ENCODE measurements at places on chromosomes 5 and 9. TPM values are rescaled to one million over a fixed set of nuclear protein-coding genes. Genes with fewer than 3 reads are reported as not detected.

GRCh38 chr9:4935001-4935672 lies 49.9 kb upstream of the JAK2 start:
- DNase-seq, result no peak

DNA sequence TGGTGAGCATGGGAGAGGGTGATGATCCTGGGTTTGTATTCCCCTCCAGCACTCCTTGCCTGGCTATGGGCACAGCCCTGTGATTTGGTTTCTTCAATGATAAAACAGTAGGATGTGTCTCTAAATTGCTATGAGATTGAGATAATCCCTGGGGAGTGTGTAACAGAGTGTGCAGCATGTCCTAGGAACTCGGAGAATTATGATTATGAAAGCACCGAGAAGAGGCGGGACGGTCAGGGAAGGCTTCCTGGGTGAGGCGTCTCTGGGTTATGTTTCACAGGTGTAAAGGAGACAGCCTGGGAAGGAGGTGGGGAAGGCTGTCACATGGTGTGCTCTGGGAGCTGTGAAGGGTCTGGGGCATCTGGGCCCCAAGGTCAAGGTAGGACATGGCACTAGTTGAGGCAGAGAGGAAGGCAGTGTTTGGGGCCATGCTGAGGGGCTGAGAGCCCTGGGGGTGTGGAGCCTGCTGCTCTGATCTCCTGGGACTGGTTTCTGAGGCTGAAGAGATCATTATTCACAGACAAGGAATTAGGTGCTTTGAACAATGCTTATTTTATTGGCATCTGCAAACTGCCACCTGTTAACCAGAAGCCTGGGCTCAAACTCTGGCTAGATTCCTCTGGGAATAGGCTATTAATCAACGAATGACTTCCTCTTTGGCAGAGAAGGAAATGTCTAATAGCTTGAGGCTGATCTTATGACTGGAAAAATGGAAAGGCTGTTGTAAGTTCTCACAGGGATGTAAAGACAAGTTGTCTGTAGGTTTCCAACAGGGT lies 73.8 kb upstream of the IL12B start:
- no peak for DNase-seq

GRCh38 chr9:71441266-71441665 lies 319.8 kb upstream of the TRPM3 start:
- no peak for DNase-seq

DNA sequence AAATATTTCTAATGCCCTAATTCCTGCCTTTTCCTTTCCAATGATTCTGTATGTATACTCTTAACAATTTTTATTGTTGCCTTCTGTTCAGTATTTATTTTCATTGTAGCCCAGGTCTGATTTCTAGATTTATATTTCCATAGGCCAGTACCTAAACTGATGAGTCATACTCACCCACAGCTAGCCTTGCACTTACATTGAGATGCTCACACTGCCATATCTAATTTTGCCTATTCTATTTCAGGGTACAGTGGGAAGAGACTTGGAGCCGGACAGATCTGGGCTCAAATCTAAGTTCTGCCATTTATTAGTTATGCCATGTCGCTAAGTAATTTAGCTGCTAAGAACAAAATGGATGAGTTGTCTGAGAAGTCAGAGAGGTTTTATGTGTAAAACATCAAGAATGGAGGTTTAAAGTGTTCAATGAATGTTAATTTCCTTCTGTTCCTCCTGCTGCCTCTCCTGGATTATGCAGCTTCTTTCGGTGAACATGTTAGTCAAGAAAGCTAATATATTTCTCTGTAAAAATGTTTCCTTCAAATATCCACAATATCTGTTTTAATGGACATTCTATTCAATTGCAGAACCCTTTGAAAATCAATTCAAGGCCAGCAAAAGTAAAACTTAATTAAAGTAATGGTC lies 62.3 kb upstream of the CDK5RAP2 start:
- peak; percentile 41 for DNase-seq

DNA sequence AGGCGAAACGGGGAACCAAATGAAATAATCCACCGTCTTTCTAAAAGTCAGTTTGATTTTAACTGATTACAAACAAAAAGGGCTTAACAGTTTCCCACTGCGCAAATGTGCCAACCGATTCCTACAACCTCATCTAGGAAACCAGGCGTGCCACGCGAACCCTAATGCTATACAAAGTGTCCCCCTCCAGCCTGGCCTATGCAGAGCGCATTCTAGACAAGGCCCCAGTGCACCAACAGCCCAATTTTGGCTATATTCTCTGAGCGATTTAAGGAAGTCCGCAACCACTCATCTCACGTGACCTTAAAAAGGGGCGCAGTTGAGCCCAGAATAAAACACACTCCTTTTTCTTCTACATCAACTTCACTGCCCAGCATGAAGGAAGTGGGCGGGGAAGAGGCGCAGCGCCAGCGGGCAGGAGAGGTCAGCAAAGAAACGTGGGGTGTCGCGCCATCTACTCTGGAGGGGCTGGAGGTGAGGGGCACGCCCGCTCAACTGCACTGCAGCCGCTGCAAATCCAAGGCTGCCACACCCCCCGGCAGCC lies 779 bp downstream of the FAM13B start:
- DNase-seq, result peak; percentile 43

DNA sequence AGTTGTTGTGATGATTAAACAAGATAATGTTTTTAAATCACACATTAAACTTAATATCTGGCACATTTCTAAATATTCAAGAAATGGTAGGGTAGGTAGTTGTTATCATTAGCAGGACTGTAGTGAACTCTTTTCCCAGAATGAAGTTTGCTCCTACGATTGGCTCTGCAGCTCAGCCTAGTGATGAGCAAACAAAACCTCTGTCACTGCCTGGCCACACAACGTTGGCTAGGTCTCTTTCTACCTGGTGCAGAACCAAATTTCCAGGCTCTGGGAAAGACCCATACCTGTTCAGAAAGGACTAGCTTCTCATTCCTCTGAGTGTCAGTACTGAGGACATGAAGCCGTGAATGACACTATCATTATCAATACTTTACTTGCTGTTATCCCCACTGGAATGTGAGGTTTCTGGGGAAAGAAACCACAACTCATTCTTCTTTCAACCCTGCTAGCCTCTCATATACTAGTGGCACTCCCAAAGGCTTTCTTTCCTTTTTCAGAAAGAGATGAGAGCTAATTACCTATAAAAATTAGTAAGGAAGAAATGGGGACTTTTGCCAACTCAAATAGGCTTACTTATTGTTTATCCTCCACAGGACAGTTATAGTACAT lies 219.3 kb upstream of the TRIM32 start:
- DNase-seq, result no peak

DNA sequence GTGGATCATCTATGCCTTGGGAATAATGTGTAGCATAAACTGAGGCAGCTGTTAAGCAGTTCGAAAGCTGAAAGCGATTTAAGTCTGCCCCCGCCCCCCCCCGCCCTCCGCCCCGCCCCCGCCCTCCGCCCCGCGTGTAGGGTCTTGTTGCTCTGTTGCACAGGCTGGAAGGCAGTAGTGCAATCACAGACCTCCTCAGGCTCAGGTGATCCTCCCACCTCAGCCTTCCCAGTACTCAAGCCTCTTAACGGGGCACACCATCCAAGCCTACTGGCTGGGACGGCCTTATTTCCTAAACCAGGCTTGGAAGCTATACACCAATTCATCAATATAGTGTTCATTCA lies 945 bp downstream of the ANKDD1B start:
- DNase-seq, result no peak

GRCh38 chr9:109270971-109271925 lies 49.6 kb downstream of the EPB41L4B start:
- DNase-seq, result no peak

- peak; percentile 29 for DNase-seq
Measured at GRCh38 chr9:122179690-122180074, 20.0 kb downstream of the MORN5 start.

DNA sequence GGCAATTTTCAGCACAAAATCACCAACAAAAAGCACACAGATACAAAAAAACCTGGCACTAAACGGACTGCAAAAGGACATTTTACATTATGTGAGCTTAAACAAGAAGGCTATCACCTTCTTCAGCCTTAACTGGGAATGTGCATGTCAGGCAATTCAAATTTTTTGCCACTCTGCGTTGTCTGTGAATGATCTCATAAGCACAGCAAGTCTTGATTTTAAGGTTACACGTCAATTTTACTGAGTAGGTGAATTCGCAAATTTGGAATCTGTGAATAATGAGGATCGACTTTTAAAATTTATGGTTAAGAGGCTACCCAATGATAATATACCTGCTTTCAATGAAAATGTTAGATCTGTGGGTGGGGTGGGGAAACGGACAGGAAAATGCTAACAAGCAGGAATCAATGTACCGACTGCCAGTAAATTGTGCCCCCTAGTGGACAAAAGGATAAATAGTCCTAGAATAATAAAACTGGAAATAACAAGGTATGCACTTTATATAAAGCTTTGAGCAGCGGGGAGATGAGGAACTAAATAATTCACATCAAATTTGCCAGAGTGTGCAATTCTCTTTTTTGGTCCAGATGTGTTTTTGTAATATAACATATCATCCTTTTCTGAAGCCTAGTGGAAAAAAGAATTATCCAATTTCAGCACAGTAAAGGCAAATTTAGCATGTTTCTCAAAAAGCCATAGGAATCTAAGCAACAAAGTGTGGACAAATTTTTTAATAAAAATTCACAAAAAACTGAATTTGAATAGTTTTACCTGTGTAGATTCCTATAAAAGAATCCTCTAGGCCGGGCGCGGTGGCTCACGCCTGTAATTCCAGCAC lies 20.5 kb downstream of the EQTN start:
- peak; percentile 67 for DNase-seq

DNA sequence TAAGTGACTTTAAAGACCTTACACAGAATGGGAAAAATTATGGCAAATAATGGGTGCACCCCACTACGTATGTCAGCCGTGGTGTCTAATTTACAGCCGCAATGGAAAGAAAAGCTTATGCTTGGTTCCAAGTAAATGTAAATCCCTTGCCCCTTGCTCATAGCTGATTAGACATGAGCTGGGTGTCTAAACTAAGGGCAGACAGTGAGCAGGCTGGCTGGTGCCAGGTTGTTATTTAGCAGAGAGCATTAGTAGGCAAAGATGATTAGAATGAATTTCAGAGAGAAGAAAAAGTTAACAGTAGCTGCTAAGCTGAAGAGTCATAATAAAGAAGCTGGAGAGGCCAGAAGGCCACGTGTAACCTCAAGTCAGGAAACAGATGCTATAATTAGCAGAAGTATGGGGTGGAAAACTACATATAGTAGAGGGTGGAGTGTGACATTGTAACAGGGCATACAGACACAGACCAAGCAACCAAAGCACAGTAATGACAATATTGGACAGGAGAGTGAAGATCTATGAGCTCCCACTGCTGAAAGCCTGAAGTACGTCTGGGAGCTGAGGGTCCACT lies 257.7 kb downstream of the MCTP1 start:
- no peak for DNase-seq

GRCh38 chr5:100270023-100270771 lies 265.0 kb upstream of the FAM174A start:
- no peak for DNase-seq

- no peak for DNase-seq
Measured at GRCh38 chr5:176528761-176529115, 8.5 kb downstream of the RNF44 start.

DNA sequence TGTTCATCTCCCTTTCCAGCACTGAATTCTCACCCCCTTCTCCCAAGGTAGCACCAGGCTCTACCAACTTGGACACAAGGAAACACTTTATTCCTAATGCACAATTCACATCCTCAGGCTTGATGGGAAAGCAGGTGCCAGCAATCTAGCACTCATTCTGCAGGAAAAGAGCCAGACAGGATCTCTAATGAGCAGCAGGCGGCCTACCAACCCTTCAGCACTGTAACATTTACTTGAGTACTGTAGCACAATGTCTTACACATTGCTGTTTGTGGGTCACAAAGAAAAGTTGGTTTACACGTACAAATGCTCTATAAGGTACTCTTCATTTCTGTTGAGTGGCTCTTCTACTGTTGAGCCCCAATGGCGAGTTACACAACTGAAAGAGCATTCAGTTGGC lies 254.4 kb downstream of the MLLT3 start:
- no peak for DNase-seq

DNA sequence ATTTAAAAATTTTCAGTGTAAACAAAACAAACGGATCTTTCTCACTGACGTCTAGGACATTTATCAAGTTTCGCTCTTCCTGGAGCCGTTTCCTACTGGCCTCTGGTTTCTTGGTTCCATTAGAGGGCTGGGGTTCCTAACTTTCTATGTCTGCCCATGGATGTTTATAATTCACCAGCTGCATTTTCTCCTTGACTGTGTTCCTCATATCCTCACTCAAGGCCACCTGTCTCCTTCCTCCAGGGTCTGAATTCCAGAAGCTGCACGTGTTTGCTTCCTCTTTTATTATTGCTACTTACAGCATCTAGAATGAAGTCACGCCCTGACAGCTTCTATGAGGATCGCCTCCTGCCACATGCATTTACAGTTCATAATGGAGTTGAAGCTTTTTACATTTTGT lies 74.1 kb upstream of the BASP1 start:
- peak; percentile 62 for DNase-seq

GRCh38 chr9:136742591-136743391 lies at the start of gene LCN10:
LCN10 (minus strand) TSS chr9:136742940; CDS start chr9:136742903, 37 bp downstream.
- DNase-seq, result no peak

DNA sequence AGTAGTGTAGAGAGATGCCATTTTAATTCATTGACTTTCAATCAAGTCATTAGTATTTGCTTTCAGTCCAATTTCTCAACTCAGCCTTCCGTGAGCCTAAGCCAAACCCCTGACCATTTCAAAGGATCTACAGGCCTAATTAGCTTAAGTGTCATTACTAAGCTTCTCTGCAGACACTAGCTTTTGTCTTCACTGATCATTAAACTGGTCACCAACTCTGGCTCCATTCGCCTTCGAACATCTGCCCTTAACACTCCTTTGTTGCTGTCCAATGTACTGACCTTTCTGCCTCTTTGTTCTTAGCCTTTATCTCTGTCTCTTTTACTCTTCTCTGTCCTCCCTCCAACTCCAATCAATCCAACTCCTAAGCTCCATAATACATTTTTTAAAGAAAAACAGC lies 299.3 kb downstream of the DIRAS2 start:
- DNase-seq, result peak; percentile 2

DNA sequence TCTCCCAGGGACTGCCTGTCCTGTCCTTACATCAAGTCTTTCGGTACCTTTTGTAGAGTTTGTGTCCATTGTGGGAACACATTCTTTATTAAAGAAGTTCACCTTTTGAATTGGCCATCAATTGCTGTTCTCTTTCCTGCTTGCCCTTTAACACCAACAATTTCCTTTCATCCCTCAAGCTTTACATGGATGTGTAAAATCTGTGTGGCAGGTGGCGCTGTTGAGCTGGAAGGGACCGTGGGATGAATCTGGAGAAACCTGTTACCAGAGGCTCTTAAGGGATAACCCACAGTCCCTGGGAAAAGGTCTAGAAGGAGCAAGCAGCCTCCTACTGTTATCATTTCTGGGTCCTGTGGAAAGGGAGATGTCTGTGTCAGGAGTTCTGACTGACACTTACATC lies 7.9 kb upstream of the ZFP62 start:
- peak; percentile 68 for DNase-seq

GRCh38 chr5:17186256-17186655 lies 31.2 kb upstream of the BASP1 start:
- DNase-seq, result peak; percentile 37

GRCh38 chr9:71752928-71753327 lies 15.4 kb downstream of the CEMIP2 start:
- DNase-seq, result no peak

- DNase-seq, result no peak
Measured at GRCh38 chr5:152546493-152546892, 141.4 kb upstream of the NMUR2 start.

GRCh38 chr9:75096796-75097195 lies 8.5 kb downstream of the OSTF1 start:
- peak; percentile 65 for DNase-seq

Gene LCN1
- not detected for polyA plus RNA-seq

Gene WWC1
- 10.3 TPM for polyA plus RNA-seq

Gene PCDHA9
- polyA plus RNA-seq, result not detected

Gene IL13
- polyA plus RNA-seq, result not detected

Gene SLC25A48
- not detected for polyA plus RNA-seq

Gene NXNL2
- 6.4 TPM for polyA plus RNA-seq

Gene C5
- polyA plus RNA-seq, result 1.5 TPM

All from IMR-90 (cell line).